ENCODE measurements at places on chromosomes 4 and X.

- peak; percentile 68 for DNase-seq
These were observed 57.6 kb downstream of the PLAC1 start for GRCh38 chrX:134600714-134601113.

DNA sequence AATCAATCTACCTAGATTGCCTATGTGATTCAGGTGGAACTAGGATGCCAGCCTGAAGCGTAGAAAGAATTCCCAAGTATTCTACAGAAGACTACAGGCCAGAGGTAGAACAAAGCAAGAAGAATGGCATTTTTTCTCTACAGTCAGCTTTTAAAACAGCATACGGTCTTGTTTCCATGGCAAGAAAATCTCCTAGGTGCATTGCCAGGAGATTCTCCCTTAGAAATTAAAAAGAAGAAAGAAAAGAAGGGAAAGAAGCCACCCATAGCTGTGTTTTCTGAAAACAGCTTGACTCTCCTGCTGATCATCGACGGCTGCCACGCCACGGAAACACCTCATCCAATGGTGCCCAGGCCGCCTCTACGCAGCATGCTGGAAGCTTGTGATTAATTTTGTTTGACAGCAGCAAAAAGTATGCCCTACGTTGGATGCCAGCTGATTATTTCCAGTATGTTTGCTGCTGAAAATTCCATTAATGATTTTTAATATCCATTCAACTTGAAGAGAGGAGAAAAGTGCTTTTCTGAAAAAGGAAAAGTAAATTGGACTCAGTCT is 24.1 kb downstream of the ANK2 start:
- DNase-seq = no peak

GRCh38 chr4:78610546-78611214 is 59.1 kb downstream of the ANXA3 start:
- DNase-seq = peak; percentile 81

DNA sequence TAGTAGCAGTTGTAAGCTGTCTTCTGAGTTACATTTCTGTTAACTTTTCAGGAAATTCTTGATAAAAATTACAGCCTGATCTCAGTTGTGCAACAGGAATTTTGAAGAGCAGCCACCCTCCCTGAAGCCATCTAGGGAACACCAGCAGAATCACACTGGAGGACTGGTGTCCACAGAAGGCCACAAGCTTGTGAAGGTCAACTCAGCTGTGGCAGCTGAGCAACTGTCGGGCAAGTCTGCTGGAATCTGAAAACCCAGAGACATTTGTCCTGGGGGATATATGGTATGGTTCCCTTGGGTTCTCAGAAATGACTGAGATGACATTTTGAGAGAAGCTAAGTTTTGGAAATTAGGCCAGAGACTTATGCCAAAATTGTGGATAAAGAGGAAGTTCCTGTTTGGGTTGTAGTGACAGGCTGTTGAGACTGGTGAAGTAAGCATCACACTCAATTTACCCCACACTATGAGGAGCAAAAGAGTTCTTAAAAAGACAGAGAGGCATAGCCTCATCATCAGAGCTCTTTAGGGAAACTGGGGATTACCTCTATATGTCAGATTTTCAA is 78.1 kb upstream of the TNIP3 start:
- DNase-seq = no peak

GRCh38 chr4:108473163-108473720 is 147.1 kb upstream of the RPL34 start:
- no peak for DNase-seq

GRCh38 chr4:4267981-4268380 is 20.0 kb upstream of the TMEM128 start:
- peak; percentile 23 for DNase-seq

DNA sequence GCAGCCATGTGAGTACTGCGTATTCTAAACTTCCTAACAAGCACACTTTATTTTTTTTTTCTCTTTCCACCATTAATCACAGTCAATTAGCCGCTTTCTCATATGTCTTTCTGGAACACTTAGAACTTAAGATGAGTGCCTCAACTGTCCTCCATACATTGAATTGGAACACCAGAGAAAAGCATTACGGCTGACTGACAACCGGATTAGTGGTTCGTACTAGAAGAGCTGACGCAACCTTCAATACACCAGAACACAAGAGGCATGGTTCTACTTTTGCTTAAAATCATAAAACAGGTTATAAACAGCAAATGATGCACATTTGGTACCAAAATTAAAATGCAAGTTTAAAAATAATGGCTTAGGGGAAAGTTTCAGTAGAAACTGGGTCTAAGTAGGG is 3.3 kb downstream of the TMEM47 start:
- DNase-seq = peak; percentile 32

DNA sequence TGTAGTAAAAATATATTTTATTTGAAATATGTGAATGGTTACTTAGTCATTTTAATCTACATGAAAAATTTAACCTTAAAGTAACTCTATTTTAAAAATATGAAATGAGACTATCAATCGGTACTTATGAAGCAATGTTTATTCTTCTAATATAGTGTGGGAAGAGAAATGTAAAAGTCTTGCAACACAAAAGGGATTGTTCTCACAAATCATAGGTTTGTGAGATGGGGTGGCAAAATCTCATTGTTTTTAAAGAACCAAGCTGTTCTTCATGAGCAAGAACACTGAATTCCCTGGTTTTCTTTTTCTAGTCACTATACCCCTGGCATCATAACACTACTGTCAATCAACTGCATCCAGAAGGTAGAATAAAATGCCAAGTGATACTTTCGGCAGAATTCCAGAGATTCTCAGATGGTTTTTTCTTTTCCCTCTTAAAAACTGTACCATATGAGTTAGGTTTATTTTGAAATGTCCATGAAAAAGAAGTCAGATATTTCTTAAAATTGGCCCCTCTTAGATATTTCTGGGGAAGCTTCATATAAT is 52.2 kb downstream of the SNCA start:
- no peak for DNase-seq

DNA sequence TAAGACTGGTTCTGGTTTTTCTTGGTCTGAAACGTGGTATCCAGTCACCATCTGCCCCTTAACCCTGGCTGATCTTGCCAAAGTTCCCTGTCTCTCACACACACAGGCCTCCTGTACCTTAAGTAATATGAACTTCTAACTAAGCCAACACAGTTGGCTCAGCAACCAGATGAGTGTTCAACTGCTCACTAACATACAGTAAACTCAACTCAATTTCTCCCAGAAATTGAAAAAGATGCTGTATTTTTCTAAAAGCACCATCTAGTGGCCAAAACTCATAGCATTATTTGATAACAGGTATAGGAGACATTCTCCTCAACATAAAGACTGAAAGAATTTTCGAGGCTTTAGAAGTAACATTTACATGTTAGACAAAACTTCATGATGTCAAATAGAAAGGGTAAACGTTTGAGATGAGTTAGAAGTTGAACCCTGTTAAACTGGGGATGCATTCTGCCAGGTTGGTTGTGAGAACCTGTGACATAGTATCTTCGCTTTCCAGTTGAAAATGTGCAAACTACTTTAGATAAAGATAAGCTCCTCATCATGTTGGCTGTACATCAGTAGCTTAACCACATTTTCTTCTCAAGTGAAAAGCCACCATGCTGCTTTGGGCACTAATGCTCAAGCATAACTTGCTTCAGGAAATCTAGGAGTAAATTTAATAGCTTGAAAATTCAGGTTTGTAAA is 31.2 kb downstream of the CCNI start:
- peak; percentile 64 for DNase-seq

GRCh38 chr4:144284026-144284425 is 143.5 kb upstream of the GYPA start:
- DNase-seq = no peak

DNA sequence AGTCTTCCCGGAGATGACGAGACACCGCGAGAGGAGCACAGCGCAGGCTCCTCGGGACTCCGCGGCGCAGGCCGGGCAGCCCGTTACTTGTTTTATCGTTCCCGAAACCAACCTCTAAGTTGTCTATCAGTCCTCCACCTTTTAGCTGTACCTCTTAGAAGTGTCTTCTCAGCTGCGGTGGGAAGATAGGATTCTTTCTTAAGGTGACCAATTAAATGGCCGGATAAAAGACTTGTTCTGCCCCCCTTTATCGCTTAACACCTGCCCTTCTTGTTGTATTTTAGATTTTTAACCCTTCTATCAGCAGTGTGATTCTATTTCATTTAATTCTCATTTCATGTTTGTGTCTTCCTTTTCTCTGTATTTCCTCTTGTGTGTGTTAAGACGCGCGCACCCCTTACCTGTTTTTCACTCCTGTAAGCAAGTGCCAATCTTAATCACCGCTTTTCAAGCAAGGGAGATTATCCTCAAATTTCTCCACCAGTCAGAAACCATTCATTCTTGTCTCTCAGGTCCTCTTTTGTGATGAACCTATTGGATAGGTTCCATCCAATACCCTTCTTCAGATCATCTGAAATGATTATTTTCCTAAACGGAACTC is at the start of gene SLC9B2:
SLC9B2 (minus strand) TSS at position 15 of the 601 bp plus-strand sequence. CDS start 9,211 bp downstream, outside the sequence.
- DNase-seq = no peak

DNA sequence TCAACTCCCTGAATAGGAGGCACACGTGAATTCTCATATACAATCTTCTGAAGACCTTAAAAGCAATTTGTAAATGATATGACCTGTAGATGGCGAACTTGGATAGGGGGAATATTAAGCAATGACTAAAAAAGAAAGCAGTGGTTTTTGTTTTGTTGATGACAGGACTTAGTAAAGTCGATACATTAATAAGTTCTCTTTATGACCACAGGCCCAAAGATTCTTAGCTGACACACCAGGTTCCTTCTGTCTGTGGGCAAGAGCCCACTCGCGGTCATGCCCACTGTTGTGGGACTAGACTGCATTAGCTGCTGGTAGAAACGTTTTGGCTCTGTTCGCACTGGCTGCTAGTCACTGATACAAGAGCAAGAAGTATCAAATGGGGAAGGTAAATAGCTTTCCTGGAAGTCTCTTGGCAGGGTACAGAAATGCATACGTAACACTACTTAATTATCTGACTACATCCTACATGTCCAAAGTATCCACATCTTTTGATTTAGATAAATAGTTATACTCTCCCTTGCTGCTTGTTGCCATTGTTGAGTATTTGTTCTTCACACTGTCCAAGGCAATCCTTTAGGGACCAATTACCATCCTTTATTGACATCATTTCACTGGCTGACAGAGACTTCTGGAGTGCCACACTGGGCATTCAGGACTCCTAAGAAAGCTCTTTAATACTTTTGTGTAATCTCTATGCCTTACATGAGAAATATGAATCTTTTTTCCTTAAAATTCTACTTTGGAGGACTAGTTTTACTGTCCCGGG is 31.0 kb downstream of the ALPK1 start:
- peak; percentile 63 for DNase-seq

- no peak for DNase-seq
These were observed 6.6 kb downstream of the PPM1K start for GRCh38 chr4:88277711-88278225.

GRCh38 chrX:124462931-124463330 is 116.6 kb downstream of the SH2D1A start:
- DNase-seq = no peak

DNA sequence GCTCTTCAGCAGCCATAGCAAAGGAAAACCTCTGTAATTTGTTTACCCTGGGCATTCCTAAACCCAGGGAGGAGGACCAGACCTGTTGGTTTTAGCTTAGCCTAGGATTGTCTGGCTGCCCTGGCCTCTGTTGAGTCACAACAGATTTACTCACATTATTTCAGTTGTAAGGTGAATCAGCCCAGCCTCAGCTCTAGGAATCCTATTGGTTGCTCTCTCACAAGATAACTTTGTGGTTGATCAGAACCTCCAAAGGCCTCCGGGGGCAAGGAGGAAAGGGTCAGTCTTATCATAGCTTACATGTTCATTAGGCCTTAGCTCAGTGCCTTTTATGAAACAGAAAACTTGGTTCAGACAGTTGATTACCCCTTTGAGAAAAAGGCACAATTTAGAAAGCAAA is 41.0 kb downstream of the PDK3 start:
- DNase-seq = peak; percentile 57

Measured in iris pigment epithelial cell (primary cell).